ENCODE measurements at places on chromosomes 11 and 22.
A peak's percentile ranks its signal among the peaks of the same experiment; 100 is the strongest.

GRCh38 chr11:80958361-80958760 lies 1517.5 kb upstream of the TENM4 start:
- peak; percentile 58 for DNase-seq

DNA sequence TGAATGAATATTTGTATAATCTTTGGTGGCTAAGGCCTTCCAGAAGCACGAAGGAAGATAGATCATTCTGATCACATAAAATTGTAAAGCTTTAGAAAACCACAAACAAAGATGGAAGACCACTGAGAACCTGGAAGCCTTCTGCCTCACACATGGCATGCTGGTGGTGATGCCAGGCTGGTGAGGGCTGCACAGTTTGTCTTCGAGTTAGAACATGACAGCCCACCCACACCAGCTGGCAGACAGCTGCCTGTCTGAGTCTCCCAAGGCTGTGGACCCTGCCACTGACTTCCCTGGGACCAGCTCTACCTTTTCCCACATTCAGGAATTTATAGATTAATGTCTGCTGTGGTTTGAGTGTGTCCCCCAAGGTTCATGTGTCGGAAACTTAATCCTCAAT lies 48.8 kb upstream of the B3GAT1 start:
- no peak for DNase-seq

GRCh38 chr11:12303421-12304149 lies 73.8 kb upstream of the PARVA start:
- no peak for DNase-seq

DNA sequence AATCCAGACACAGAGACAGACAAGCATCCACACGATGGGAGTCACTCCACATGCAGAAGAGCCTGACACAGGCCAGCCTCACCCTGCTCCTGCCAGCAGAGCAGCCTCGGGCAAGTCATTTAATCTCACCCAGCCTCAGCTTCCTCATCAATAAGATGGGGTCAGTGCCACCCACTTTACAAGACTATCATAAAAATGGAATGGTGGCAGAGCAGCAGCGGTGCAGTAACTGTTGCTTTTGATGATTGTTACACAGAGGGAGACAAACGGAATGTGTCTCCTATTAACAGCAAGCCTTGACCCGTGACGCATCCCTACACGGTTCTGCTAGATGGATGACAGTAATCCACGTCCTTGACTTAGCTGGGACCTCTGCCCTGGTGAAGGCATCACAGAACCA lies 26.0 kb upstream of the ARFGAP3 start:
- DNase-seq: no peak

DNA sequence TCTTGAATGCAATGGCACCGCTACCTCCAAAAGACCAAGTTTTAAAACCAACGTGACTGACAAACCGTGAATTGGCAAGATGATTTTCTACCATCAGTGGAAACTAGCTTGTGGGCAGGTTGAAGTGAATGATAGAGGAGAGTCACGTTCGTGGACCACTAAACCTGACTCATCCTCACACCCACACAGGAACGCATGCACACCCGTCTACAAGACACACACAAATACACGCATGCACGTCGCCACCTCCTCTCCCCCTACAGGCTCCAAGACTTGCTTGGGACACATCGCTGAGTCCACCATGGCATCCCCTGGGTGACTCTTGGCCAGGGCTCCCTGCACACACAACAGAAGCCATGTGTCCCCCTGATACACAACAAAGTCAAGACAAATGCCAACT lies 14.4 kb downstream of the TMPRSS6 start:
- DNase-seq: no peak

DNA sequence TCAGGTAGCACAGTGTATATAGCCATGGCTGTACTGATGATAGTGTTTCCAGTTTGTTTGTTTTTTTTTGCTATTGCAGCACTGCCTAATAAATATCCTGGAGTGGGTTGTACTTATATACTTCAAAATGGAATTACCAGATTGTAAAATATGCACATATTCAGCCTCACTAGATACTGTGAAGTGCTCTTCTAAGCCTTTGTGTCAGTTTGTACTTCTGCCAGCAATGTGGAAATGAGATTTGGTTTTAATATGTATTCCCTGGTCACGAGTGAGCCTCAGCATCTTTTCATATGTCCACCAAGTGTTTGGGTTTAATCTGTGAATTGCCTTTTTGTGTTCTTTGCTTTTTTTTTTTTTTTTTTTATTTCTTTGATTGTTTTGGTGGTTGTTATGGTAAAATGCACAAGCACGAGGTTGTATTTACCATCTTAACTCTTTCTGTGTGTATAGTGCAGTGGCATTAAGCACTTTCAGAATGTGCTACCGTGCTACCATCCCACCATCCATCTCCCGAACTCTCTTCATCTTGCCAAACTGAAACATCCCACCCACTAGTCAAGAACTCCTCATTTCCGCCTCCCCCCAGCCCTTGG lies 34.9 kb downstream of the ST3GAL4 start:
- no peak for DNase-seq

GRCh38 chr11:118625976-118626375 lies 18.6 kb downstream of the PHLDB1 start:
- DNase-seq: no peak

- no peak for DNase-seq
Measured at GRCh38 chr22:48182031-48182430, 1419.6 kb downstream of the TBC1D22A start.

- DNase-seq: no peak
Measured at GRCh38 chr11:15705891-15706290, 591.2 kb downstream of the INSC start.

DNA sequence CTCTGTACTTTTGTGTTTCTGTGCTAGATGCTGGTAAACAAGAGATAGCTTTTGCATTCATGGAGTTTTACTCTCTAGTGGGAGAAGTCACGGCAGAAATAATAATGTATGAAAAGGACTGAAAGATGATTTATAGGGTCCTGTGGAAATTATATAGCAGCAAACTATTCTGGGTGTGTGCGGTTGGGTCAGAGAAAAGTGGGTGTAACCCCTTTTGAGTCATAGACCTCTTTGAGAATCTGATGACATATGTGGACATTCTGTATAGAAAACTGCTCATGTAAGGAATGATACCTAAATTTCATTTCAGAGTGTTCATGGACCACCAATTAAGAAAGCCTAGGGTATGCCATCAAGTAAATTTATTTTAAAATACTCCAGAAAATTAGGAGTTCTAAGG lies 54.4 kb downstream of the TMEM135 start:
- DNase-seq: peak; percentile 10

GRCh38 chr11:115459563-115459962 lies 44.7 kb downstream of the CADM1 start:
- DNase-seq: no peak

GRCh38 chr11:110200241-110200640 lies 96.2 kb downstream of the RDX start:
- DNase-seq: no peak

DNA sequence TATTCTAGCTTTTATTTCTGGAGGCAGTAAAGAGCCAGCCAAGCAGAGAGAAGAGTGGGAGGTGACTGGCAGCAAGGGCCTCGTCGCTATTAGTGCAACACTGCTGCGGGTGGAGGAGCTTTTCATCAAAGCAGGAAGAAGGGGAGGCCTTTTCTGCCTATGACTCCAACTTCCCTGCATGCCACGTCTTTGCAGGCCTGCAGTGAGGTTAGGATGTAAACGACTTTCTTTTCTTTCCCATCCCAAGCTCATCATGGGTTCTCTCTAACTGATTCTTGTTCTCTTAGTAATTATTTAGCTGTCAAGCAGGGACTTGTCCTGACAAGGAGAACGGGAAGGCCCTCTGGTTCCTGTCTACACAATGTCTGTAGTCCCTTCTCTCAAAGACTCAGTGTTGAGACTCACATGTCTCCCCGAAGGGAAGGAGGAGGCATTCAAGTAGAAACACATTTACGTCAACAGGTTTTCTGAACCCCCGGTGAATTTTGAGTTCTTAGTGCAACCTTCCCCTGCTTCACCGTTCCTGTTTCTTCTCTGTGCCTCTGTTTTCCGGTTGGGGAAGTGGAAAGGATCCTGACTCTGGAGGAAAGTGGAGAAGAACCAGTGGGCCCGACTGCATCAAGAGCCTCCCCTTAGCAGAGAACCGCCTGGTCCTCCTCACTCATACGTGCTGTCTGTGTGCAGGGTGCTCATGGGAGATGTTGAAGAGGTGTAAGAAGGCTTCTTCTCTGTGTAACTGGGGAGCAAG lies 56.9 kb downstream of the PACS1 start:
- DNase-seq: peak; percentile 39

DNA sequence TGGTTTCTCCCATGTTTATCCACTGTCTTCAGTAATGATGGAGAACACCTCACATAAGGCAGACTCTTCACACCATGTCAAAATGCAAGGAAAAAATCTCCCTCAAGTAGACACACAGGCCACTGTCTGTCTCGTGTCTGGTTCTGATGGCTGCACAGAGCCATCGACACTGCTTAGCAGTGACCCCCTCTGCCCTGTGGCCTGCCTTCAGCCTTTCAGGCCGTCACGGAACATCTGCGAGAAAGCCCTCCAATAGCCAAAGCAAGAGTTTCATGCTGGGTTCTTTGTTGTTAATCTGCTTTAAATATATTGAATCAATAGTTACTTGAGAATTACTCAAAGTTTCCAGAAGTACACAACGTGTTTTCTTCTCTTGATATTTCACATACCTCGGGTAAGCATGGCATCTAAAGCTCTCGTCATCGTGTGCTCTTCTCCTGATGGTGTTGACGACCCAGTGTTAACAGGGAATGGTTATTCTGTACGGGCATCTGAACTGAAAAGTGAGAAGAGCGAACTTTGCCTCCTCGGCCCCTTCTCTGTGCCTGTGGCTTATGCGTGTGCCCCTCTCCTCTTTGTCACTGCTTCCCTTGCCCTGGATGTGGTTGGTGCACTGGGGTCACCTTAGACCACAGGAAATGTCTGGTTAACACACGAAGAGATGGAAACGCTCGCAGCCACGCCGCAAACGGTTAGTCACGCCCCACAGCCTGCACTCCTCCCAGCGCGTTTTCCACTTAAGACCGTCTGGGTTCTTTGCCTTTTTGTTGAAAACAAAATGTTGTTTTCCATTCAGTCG lies 33.4 kb upstream of the CTTN start:
- no peak for DNase-seq

DNA sequence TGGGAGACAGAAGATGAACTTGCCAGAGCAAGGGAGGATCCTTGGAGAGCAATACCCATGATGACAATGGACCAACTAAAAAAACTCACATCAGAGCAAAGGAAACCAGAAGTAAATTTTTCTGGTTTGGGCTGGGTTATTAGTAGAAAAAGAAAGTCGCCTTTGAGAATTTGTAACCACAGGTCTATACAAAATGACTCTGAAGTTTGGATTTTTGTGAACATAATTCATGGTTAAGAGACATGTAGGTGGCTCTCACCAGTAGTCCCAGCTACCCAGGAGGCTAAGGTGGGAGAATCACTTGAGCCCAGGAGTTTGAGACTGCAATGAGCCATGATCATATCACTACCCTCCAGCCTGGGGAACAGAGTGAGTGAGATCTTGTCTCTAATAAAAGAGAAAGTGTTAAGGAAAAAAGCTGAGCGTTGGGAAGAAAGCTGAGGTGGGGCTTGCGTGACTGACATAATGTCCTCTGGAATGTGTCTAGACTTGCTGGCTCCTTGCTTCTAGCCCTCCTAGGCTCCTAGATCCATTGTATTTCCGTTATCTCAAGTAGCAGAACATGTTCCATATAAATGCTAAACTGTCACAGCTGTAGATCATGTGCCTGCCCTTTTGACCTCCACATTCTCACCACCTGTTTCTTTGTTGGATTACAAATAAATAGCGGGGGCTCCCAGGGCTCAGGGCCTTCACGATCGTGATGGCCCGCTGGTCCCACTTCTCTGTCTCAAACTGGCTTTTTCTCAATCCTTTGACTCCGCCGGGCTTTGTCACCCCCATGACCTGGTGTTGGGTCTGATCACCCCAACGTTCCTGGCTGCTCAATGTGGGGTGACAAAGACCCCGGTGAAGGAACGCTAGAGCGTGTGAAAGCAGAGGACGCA lies 56.2 kb upstream of the SC5D start:
- DNase-seq: no peak

DNA sequence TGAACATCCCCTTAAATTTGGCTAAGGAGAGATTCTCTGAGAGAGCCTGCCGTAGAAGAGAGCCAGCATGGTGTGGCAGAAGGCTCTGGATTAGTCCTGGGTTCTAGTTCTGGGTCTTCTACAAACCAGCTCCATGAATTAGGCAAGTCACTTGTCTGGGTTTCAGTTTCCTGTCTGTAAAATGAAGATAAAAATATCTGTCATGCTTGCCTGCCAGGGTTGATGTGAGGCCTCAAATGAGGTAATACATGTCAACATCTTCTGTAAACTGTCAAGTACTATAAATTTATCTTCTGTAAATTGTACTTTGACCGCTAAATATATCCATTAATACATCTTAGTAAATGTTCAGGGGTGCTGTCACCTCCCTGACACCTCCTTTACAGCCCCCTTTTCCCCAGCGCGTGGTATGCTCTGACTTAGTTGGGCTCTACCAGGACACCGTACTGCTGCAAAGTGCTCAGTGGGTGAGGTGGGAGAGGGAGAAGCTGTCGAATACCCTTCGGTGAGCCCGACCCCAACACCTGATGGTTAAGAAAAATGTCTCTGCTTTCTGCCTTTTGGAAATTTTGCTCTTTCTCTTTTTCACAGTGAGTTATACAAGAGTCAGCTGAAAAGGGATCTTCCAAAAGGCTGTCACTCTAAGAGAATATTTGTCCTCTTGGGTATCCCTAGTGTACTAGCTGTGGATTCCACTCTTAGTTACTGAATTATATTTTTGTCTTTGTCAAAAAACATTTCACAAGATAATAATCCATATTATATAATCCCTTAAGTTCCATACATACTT lies 15.0 kb downstream of the RBX1 start:
- no peak for DNase-seq

DNA sequence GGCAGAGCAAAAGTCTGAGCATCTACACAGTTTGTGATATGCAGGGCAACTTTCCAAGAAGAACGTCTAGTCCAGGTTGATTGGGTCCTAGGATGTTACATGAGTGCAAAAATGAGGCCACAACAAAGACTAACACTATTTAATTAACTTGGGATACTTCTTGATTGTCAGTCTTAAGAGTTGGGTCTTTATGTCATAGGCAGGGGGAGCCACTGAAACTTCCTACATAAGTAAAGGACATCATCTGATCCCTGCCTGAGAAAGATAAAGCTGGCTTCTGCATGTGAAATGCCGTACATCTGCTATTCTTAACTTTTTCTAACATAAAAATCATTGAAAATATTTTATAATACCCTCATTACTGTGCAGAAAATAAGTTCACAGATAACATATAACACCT lies 525.5 kb downstream of the NTM start:
- DNase-seq: no peak

GRCh38 chr11:92770419-92770818 lies 199.0 kb upstream of the MTNR1B start:
- no peak for DNase-seq

DNA sequence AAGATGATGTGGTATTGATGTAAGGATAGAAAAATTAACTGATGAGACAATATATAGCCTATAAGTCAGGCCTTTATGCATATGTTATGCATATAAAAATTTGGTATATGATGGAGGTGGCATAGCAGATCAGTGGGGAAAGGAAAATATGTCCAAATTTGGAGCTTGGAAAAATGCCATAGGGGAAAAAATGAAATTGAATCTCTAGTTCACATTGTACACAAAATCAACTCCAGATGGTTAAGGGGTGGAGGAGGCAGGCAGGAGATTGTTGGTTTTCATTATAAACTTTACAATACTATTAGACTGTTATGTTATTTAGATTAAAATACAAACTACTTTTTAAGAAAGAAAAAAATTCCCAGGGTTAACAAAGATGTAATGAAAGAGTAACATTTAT lies 15.1 kb upstream of the CD3E start:
- DNase-seq: no peak

GRCh38 chr11:19573666-19574065 lies 139.0 kb upstream of the NAV2 start:
- DNase-seq: no peak
